ENCODE measurements at places on chromosomes 1 and 21.
A peak's percentile ranks its signal among the peaks of the same experiment; 100 is the strongest.

DNA sequence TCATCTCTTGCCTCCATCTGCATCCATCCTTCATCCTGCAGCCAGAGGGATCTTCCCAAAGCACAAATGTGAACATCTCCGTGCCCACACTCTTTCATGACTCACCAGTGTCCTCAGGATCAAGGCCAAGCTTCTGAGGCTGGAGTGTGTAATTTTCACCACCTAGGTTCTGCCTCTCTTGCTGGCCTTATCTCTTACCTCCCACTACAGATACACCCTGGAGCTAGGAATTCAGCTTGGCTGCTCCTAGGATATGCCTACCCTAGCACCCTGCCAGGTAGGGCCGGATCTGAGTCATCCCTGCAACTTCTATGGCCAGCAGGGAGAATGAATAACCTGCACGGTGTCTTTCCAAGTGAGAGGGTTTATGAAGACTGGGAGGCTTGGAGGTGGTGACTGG, 208.7 kb upstream of the CSF3R start:
- DNase-seq = no peak

DNA sequence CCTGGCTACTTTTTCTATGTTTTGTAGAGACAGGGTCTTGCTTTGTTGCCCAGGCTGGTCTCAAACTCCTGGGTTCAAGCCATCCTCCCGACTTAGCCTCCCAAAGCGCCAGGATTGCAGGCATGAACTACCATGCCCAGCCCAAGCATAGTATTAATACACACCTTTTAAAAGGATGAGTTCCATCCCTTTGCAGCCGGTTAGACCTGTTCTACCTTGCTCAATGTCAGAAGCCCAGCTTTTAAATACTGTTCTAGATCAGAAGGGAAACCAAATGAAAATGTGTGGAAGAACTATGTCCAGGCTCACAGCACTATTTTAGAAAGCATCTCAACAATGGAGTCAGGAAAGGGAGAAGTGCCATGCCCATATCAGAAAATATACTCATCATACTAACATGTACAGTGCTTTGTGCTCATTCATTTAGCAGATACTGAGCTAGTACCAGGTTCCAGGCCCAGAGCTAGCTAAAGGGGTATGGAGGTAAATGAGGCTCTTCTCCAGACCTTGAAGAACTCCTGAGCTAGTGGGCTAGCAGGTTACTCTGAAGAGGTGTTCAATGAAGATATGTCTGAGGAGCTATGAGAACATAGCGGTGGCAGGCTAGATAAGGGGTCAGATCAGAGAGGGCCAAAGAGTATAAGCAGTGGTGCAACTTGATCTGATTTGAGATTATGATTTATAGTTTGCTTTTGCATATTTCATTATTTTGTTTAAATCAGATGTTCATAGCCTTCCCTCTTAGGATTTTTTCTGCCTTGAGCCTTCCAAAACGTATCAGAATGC, 78.2 kb downstream of the RNF220 start:
- DNase-seq = peak; percentile 55

DNA sequence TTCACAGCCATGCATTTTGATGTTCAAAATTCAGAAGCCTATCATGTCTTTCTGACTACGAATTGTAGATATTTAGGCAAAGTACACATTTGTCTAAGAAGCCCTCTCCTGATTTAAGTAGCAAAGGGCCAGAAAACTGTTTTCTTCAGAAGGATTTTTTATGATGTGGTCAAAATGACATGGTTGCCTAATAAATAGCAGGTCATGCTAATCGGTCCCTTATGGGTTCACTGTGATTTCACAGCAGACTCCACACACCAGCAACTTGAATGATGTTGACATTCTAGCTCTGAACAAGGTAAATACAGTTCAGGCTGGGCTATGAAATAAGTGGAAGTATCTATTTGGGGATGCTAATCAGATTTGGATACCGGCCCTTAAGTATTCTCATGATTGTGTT, 178.7 kb upstream of the DPYD start:
- DNase-seq = no peak

DNA sequence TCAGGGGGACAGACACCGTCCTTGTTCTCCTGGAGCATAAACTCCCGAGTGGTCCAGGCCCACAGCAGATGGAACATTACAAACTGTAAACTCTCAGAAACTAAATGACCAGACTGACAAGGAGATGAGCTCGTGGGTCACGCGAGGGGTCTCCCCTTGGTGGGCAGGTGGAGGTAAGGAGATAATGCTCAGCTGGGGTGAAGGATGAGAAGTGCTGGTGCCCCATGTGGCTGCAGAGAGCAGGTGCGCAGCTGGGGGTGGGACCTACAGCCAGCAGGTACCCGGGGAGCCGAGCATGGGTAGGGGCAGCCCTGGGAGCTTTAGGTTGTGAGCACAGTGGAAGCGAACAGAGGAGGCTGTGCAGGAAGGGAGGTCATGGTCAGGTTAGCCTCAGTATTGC, 40.1 kb downstream of the AJAP1 start:
- no peak for DNase-seq

DNA sequence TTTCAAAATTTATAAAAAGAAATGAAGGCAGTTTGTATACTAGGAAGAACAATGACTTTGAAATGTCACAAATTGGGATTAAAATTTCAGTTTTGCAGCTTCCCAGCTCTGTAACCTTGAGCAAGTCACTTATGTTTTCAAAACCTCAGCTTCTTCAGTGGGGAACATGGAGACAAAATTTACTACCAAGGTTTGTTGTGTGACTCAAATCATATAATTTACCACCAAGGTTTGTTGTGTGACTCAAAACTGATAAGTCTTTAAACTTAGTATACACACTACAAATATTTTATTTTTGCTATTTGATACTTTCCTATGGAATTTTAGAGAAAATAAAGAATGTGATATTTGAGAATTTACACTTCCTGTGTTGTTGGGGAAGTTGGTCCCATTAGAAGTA, 219.9 kb downstream of the KCTD3 start:
- no peak for DNase-seq

GRCh38 chr1:185398022-185398421, 81.0 kb upstream of the IVNS1ABP start:
- no peak for DNase-seq

DNA sequence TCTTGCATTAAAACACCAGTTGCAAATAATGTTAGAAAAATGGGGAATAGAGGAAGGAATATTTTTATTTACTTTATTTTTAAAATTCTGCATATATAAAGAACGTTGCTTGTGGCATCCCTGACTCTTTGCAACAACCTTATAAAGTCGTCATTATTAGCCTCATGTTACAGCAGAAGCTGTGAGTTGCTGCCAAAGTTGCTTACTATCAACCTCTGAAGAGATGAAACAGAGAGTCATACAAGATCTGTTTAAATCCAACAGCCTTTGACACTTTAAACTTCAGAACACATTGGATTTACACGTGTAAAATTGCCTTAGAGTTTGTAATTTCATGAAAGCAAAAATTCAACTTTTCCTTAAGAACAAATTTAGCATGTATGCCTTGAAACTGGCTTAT, 221.9 kb downstream of the MRPL39 start:
- DNase-seq = no peak

- DNase-seq = no peak
These were observed 22.8 kb downstream of the RAB7B start for GRCh38 chr1:205980237-205980870.

- DNase-seq = no peak
These were observed 70.4 kb upstream of the ANGPTL1 start for GRCh38 chr1:178941261-178941689.

DNA sequence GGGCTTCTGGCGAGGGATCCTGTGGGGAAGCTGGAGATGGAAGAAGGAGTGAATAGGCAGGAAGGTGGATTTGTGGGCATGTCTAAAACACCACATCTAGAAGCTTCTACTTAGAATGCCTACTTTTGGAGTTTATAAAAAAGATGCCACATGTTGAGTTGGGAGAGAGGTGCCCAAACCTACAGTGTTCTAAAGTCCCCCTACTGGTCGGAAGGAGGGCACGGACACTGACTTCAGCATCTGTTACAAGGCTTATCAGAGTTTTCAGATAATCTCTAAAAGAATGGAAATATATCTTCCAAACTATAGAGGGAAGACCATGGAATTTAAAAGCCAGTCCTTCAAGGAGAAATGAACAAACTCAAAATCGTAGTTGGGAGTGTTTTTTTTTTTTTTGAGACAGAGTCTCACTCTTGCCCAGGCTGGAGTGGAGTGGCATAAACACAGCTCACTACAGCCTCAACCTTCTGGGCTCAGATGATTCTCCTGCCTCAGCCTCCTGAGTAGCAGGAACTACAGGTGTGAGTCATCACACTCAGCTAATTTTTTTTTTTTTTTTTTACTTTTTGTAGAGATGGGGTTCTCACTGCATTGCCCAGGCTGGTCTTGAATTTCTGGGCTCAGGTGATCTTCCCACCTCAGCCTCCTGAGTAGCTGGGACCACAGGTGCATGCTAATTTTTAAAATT, 14.8 kb downstream of the IBA57 start:
- DNase-seq = peak; percentile 73

GRCh38 chr1:209607102-209607794, 23.7 kb downstream of the CAMK1G start:
- no peak for DNase-seq

GRCh38 chr1:21622466-21623315, 46.5 kb downstream of the RAP1GAP start:
- peak; percentile 53 for DNase-seq

- peak; percentile 58 for DNase-seq
These were observed 9.0 kb upstream of the PLCH2 start for GRCh38 chr1:2466958-2467554.

DNA sequence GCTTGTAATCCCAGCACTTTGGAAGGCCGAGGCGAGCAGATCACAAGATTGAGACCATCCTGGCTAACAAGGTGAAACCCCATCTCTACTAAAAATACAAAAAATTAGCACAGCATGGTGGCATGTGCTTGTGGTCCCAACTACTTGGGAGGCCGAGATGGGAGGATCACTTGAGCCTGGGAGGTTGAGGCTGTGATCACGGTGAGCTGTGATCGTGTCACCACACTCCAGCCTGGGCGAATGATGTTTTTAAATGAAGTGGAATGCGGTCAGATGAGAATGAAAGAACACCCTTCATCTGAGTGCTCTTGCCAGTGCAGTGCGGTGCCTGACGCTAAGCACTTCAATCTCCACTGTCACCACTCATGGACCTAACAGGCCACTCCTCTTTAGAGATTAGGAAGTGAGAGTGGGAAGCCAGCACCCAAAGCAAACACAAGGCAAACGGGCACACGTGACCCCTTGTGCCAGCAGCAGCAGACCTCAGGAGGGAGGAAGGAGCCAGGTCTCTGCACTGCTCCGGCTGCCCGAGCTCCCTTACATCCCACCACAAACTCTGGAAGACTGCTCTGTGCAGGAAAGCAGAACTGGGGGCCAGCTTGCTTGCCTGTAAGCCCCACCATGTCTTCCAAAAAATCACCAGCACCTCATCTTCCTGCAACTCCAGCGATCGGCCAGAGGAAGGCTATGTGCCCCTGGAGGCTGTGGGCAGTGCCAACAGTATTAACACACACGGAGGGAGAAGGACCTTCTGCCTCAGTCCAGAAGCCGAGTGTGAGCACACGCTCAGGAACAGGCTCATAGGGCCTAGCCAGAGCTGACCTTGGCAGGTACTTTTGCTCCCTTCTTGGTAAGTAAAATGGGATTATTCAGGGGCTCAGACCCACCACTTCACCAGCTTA, 9.7 kb downstream of the CTNNBIP1 start:
- DNase-seq = peak; percentile 85

DNA sequence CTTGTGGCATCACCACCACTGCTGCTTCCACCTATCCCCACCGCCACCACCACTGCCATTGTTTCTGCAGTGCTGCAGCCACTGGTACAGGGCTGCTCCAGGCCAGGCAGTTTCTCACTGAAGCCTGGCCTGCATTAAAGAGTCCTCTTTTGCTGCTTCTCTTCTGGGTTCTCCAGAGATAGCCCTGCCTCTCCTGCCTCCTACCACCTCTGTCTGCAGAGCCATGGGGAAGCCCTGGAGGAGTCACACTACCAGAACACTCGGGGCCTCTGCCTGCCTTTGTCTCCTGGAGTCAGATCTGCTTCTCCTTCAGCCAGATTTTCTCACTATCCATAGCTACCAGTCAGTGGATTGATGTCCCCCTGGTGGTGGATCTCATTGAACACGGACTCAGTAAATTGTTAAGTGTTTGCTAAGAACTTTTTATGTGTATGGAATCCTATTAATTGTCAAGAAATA, 37.7 kb upstream of the DDAH1 start:
- peak; percentile 70 for DNase-seq

DNA sequence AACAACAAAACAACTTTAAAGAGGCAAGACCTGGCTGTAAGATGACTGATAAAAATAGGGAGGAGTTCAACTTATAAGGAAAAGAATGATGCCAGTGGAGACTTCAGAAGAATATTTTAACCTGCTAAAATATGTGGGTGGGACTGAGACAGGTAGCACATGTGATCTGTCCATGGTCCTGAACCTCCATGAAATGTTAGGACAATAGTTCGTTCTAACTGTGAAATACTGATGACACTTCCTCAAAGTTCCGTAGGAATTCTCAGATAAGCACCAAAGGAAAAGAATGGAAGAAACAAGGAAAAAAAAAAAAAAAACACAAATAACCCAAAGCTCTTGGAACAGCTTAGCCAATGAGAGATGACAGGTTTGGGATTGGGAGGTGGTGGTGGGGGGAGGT, 44.7 kb downstream of the CDC42BPA start:
- peak; percentile 55 for DNase-seq

GRCh38 chr1:15760520-15761211, 2.1 kb downstream of the FBLIM1 start:
- no peak for DNase-seq

- no peak for DNase-seq
These were observed 29.2 kb upstream of the BRDT start for GRCh38 chr1:91919962-91920361.

- no peak for DNase-seq
These were observed 120.3 kb upstream of the VAMP3 start for GRCh38 chr1:7650801-7651200.

DNA sequence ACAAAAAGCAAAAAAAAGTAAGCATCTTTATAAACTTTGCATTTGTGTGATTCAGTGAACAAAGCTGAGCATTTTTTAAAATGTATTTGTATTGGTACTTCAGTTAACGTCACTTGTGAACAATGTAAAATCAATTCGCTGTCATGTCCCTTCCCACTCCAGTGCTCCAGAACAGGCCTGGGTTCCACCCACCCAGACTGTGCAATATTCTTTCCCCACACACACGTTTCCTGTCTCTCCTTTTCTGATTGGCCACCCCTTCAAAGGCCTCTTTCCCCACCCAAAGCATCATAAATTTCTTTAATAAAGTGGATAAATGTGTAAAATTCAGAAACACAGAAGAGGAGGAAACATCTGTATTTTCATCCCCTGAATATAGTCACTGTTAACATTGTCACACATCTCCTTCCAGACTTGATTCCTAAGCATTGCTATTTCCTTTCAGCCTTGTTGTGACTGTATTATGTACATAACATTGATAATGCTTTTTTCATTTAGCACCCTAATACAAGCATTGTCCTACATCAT, 12.0 kb downstream of the CLEC20A start:
- no peak for DNase-seq

DNA sequence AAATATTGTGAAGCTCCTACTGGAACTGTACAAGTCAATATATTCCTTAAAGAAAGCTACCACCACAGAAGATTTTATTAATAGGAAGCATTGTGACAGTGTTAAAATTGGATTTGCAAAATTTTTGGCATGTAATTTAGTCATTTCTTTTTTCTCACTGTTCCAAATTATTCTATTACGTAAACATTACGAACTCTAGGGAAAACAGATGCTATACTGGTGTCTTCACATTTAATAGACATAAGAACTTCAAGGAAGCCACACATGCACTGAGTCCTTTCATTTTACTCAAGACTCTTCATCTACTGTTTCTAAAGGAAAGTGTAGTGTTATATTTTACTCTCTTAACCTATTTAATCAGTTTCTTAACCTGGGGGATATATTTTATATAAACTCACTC, 135.4 kb downstream of the HMCN1 start:
- no peak for DNase-seq
